ENCODE measurements at places on chromosomes 2 and 18.

- DNase-seq, result no peak
Measured at GRCh38 chr2:111135237-111135909, 14.7 kb downstream of the BCL2L11 start.

- peak; percentile 79 for DNase-seq
Measured at GRCh38 chr2:233116946-233117345, 56.8 kb downstream of the INPP5D start.

DNA sequence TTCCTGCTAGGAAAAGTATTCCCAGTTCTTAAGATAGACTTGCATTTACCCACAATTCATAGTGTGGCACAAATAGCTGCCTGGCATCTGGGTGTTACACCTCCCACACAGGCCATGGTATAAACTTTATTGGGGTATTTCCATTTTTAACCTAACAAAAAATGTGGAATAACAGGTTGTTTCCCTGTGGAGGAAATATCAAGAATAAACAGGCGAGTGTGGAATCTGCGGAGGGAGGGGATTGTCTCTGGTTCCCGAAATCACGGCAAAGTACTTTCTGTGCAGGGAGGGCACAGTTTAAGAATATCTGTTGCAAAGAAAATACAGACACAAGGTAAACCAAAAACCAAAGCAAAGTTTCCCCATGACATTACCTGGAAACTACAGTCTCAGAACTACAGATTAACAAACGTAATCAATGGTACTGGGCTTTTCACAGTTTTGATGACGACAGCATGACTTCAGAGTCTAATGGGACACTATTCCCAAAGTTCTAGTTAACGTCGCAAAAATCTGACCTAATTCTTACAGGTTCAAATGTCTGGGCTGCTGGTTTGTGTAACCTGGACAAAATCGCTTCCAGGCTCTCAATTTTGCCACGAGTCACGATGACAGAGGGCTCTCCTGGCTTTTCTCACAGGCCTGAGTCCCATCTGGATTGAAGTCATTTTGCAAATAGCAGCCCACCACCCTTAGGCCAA, 1.4 kb downstream of the STARD7 start:
- no peak for DNase-seq

GRCh38 chr2:20398956-20399567, 47.8 kb upstream of the RHOB start:
- no peak for DNase-seq

GRCh38 chr2:18373664-18374063, 186.8 kb downstream of the RDH14 start:
- DNase-seq, result no peak

GRCh38 chr2:218123986-218124385, 1.8 kb upstream of the CXCR2 start:
- no peak for DNase-seq

GRCh38 chr2:159109517-159109916, 141.1 kb downstream of the TANC1 start:
- DNase-seq, result no peak

DNA sequence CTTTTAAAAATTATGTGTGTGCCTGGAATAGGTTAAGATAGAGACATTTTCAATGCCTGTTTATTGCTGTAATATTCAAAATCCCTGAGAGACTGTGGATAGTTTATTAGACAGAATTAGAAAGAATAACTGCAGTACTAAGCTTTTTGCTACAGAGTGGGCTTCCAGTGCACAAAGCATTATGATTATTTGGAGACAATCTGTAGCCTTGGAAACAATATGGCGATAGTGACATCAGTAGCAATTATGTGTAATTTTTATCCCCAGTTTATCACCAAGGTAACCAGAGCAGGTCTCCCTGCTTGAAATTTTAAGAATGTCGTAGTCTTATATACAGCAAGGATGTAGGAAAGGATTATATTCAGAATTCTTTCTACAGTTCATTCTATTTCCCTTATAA, 100.0 kb downstream of the MYO3B start:
- no peak for DNase-seq

- DNase-seq, result no peak
Measured at GRCh38 chr2:202072226-202072625, 829 bp upstream of the KIAA2012 start.

- no peak for DNase-seq
Measured at GRCh38 chr2:88117973-88118372, 9.9 kb downstream of the FABP1 start.

GRCh38 chr2:26464390-26465265, 13.3 kb downstream of the OTOF start:
- DNase-seq, result peak; percentile 56

GRCh38 chr2:230925879-230926765, 1.1 kb upstream of the GPR55 start:
- DNase-seq, result peak; percentile 72

- DNase-seq, result no peak
Measured at GRCh38 chr2:200158647-200159356, 147.7 kb upstream of the SPATS2L start.

- no peak for DNase-seq
Measured at GRCh38 chr18:64253873-64254272, 105.0 kb upstream of the LINC00305 start.

GRCh38 chr2:177117755-177118154, 94.8 kb upstream of the HNRNPA3 start:
- no peak for DNase-seq

DNA sequence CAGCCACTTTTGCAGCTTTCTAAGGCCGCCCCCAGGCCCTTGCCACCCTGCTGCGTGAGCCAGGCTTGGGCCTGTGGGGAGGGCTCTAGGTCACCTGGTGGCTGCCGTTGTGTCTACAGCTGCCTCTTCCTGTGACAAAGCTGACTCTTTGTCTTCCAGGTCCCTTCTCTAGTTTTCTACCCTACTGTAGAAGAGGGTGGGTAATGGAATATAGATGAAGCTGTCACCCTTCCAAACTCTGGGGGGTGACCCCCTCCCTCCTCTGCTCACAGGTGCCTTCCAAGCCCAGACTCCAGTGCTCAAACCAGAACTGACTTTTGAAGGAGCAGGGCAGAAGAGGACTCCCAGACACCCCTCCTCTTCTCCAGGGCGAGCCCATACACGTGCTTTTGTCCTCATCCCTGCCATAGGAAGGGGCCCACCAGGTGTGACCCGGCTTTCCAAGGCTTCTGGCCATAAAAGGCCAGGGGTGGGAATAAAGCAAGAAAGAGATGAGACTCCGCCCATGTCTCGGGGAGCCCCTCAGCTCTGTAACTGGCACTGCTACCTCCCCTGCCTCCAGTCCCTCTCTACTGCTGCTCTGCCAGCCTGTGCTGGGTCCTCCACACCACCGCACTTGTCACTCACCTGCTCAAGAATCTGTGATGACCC, 17.9 kb upstream of the SDC1 start:
- DNase-seq, result no peak

- DNase-seq, result no peak
Measured at GRCh38 chr2:178531168-178531567, 50.9 kb downstream of the PLEKHA3 start.

GRCh38 chr2:188042412-188042811, 249.3 kb upstream of the GULP1 start:
- no peak for DNase-seq

DNA sequence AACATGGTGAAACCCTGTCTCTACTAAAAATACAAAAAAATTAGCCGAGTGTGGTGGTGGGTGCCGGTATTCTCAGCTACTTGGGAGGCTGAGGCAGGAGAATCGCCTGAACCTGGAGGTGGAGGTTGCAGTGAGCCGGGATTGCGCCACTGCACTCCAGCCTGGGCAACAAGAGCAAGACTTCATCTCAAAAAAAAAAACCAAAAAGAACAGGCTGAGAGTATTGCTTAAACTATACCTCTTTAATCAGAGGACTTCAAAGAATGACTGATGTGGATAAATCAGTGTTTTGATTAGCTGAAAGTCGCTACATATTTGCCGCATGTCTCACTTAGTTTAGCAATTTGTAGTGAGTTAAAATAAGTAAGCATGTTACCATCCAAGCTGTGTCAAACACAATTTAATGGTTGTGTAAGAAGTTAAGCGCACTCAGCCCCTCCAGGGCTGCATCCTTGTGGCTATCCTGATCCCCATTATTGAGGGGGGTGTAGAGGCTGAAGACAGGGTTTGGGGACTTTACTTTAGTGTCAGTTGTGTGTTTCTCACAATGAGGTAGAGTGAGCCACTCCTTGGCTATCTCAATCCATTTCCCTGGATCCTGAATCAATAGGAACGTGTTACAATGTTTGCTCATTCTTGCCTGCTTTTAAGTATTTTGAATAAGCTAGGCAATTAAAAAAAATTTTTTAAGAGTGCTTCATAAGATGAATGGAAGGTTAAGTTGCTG, 11.0 kb upstream of the FARP2 start:
- no peak for DNase-seq

DNA sequence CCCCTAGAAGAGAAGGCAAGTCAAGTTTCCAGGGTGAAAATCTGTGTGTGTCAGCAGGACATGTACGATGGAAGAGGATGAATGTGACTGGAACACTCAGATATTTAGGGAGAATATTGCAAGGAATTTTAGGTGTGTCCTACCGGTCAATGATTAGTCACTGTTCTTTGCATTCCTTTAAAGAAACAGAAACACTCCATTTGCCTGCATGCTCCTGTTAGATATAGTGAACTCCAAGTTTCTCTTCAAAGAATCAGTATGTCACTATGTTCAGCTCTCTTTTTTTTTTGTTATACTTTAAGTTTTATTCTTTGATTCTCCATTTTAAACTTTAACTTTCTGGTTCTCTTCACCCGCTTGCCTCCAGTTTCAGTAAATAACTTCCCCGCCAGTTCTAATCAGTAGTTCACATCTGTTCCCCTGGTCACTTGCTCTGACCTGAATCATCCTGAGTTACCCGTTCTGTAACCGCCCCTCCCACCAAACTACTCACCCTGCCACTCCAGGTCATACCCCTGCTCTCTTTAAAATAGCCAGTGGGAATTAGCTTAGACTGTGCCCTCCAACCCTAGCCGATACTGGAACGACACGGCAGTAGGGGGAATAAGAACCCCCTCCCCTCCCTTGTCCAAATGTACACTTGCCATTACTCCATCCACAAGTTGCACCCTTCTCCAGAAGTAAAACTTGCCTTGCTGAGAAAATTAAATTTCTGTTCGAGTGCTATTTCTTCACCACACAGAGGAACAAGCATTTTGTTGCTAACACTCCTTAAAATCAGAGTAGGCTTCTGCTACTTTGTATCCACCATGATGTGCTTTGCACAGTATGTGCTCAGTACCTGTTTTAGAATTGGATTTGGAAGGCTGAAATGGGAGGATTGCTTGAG, 268.4 kb downstream of the METTL4 start:
- no peak for DNase-seq

DNA sequence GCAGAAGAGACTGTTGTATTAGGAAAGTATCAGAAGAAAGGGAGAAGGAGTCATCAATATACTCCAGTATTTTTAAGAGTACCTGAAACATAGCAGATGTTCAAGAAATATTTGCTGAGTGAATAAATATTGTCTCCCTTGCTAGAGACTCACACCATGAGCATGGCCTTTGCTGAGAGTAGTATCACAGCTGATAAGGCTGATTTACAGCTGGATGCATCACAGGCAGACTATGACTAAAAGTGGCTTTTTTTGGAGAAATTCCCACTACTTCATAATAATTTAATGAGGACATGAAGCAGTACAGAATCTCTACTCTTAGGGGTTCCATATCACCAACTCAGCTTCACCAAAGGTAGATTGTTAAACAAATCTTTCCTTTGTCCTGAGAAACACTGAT, 373.3 kb downstream of the RBM43 start:
- DNase-seq, result no peak

GRCh38 chr2:241965931-241966412, 96.4 kb downstream of the RTP5 start:
- peak; percentile 87 for DNase-seq

- no peak for DNase-seq
Measured at GRCh38 chr2:119004602-119005001, 62.6 kb downstream of the MARCO start.

GRCh38 chr2:187307606-187308005, 140.4 kb downstream of the CALCRL start:
- DNase-seq, result no peak

- no peak for DNase-seq
Measured at GRCh38 chr2:232750135-232750671, 26.2 kb downstream of the KCNJ13 start.

GRCh38 chr2:61328707-61329251, 142.1 kb downstream of the USP34 start:
- DNase-seq, result no peak

DNA sequence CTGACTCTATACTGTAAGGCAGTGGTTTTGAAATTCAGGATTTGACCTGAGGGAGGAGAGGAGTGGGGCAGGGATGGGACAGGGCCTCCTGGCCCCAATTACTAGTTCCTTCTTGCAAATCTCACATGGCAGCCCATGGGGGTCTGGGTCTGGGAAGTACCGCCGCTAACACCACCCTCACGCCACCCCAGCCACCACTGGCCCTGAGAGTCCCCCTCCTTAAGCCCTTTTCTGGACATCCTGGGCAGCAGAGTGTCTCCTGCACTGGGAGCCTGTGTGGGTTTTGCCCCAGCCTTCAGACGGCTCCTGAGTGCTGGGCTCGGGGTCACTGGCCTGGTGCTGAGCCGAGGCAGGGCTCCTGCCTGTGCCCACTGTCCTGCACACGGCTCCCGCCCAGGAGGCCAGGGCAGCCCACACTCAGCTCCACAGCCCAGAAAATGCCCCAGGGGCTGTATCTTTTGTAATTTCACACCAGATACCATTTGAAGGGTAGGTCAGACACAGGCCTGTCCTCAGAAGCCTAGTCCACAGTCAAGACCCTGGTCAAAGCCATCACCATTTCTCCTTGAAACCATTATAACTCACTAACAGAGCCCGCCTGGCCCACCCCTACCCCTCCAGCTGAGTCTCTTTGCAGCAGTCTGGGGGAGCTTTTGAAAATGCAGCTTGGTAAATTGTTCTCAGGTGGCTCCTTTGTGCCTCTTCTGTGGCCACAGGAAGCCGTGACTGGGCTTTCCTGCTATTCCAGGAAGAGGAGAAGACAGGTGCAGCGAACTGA, 55.1 kb downstream of the CYP27C1 start:
- no peak for DNase-seq

DNA sequence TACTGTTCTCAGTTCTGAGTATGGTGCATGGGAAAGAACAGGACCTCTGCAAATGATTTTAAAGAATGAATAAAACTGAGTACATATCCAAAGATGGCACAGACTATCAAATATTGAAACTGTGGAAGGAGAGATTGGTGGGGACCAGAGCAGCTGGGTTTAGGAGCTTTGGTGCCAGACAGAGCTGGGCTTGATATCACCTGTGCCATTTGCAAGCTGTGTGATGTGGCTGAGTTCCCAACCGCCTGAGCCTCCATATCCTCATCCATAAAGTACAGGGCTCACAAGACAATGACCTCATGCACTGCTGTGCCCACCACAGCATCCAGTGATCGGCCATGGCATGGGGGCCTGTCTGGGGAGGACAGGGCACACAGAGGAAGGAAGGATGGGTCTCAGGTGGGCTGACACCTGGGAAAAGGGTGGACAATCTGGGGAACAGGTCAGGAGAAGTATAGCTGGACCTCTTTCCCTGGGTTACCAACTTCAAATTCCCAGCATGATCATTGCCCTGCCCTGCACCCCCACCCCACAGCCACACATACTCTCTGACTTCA, 83.9 kb upstream of the RAB6C start:
- DNase-seq, result no peak

- peak; percentile 67 for DNase-seq
Measured at GRCh38 chr2:184560603-184561002, 37.7 kb upstream of the ZNF804A start.

- DNase-seq, result peak; percentile 60
Measured at GRCh38 chr2:3326871-3327270, 50.7 kb downstream of the EIPR1 start.

- no peak for DNase-seq
Measured at GRCh38 chr2:159126432-159127022, 158.1 kb downstream of the TANC1 start.

- no peak for DNase-seq
Measured at GRCh38 chr2:119423811-119424210, 7.8 kb upstream of the TMEM37 start.

- no peak for DNase-seq
Measured at GRCh38 chr18:22678486-22678885, 254.6 kb upstream of the RBBP8 start.
